ENCODE measurements at places on chromosomes 6 and 20.

DNA sequence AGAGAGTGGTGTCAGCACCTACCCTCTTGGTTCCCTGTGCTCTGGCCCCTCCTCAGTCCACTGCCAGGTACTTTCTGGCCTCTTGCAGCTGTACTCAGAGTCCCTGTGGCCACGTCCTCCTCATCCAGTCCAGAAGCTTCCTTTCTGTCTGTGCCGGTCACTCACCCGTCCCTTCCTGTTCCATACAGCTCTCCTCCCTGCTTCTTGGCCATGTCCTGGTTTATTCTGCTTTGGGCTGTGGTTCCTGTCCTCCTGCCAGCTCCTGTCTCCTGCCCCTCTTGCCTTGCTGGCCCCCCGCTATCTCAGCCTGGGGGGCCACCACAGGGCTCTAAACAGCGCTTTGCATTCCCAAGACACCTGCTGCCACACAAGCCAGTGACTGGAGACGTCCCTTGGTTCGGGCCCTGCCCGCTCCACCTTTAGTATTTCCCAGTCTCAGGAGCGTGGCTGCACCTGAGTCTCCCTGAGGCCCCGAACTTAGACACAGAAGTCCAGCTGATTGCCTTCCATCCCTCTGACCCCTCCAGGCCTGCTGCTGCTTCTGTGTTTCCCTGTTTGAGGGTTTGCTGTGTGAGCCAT is 15.5 kb upstream of the RBM38 start:
- DNase-seq, result no peak

- peak; percentile 73 for DNase-seq
These were observed 31.8 kb downstream of the HFE start for GRCh38 chr6:26118999-26119398.

DNA sequence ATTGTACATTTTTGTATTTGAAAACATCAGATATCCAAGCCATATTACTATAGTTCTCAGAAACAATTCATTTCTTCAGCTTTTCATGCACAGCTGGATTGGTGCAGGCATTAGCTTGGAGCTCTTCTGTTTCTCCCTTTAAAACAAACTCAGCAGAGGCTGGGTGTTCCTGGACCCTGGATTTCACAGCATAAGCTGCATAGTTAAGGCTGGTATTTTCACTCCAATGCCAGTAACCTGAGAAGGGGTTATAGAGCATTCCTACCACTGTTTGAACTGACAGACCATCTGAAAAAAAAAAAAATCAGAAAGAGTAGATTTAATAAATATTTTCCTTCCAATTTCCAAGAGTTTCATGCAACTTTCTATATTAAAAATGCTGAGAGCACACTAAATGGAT is 20.1 kb upstream of the FAXC start:
- no peak for DNase-seq

GRCh38 chr6:53504512-53504911 is 40.4 kb downstream of the GCLC start:
- DNase-seq, result no peak

Data from retinal pigment epithelial cell (primary cell).